ENCODE measurements at places on chromosomes 16 and 17.

- no peak for DNase-seq
Observed at GRCh38 chr16:31360251-31360650, 5.3 kb downstream of the ITGAX start.

DNA sequence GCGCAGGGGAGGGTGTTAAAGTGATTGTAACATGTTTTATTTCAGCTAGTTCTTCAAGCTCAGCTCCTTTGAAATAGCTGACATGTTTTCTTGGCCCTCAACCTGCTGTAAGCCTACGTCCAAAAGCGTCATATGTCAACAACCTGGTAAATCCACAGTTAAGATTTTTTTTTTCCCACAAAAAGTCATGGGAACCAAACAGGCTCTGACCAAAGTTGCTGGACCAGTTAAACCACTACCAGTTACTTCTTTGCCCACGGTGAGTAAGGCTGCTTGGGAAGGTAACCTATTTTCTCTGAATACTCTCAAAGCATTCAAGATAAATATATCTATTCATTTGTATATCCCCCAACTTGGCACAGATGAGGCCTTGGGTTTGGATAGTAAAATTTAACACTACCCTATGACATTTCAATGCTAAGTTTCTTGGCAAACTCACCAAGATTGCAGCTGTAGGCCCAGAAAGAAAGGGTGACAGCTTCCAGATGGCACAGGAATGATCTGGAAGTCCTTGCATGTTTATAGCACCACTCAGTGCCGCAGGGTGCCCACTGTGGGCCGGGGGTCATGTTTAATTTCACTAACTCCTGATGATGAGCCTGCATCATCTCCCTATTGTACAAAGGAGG, 166.2 kb downstream of the XYLT1 start:
- DNase-seq, result no peak

GRCh38 chr17:28227316-28228108, 91.5 kb upstream of the TMEM97 start:
- no peak for DNase-seq

DNA sequence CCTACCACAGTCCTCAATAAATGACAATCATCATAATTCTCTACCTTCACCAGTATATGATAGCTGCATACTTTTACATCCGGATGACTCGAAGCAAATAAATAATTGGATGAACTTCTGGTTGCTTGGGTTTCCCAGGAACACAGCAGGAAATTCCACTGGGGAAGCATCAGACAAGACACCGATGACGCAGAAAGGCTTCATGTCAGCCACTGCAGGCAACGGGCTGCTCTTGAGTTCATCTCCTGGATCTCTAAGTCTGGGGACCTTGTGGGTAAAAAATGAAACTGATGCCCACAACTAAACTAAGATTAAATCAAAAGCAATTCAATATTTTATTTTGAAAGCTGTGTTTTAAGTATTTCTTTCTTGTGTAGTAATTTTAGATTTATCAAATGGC, 472.1 kb upstream of the C16orf82 start:
- no peak for DNase-seq

GRCh38 chr17:66178642-66179041, 13.3 kb downstream of the CEP112 start:
- no peak for DNase-seq

- no peak for DNase-seq
Observed at GRCh38 chr17:37123941-37124820, 175.4 kb downstream of the AATF start.

GRCh38 chr17:75639327-75639726, 6.1 kb downstream of the SMIM5 start:
- DNase-seq, result no peak

DNA sequence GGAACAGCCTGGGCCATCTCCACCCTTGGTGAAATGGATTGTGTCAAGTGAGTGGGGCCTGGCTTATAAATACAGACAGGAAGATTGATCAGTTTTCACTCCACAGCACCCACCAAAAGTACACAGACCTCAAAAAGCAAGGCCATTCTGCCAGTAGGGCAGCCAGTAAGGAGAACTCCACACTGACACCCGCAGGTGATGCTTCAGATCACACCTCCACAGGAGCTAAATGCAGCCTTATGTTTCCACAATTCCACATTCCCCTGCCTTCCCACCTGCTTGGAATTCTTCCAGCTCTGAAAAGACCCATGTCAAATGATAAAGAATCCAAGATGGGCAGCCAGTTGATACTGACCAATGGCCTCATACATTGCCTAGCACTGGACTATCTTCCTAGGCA, 191.1 kb downstream of the ZFHX3 start:
- DNase-seq, result no peak

- DNase-seq, result no peak
Observed at GRCh38 chr17:45018848-45019711, 32.4 kb downstream of the DCAKD start.

DNA sequence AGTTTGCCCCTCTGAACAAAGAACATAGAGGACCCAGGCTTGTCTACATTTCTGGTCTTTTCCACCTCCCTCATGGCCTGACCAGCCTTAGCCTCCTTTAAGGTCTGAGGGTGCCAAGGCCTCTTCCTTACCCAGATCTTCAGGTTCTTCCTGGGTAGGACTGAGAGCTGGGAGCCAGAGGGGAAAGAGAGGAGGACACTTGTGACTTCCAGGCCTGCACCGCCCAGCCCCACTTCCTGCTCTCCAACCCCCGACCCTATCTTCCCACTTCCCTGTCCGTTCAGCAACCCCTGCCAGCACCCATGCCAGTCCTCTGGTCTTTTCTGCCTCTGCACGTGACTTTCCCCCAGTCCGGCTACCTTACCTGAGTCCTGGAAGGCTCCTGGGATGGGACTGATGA, 534 bp downstream of the PRSS36 start:
- no peak for DNase-seq

DNA sequence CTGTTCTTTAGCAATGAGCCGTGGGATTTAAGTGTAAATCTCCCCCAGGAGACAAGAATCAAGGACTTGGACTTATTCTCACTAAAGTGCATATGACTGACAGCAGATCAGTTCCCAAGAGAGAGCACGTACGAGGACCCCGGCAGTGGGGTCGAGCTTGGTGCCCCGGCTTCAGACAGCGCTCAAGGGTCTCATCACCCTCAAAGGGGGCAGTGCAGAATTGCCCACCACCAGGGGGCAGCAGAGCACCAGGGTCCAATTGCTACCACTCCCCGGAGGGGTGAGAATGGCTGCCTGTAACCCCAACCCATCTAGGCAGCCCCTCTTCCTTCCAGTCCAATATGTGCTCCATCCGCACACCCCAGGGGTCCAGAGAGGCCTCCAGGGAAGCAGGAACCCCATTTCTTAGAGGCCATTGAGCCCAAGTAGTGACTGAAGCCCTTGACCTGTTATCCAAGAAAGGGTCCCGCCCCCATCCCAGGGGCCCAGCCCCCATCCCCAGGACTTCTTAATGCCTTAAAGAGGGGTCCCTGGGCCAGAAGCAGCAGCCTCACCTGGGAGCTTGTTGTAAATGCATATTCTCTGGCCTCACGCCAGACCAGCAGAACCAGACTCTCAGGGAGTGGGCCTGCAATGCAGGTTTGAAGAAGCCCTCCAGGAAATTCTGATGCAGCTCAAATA, 86.1 kb downstream of the ZDHHC7 start:
- DNase-seq, result no peak

GRCh38 chr16:53926209-53926608, 222.3 kb downstream of the FTO start:
- DNase-seq, result no peak

GRCh38 chr17:46984341-46984740, 5.3 kb upstream of the RPRML start:
- no peak for DNase-seq

DNA sequence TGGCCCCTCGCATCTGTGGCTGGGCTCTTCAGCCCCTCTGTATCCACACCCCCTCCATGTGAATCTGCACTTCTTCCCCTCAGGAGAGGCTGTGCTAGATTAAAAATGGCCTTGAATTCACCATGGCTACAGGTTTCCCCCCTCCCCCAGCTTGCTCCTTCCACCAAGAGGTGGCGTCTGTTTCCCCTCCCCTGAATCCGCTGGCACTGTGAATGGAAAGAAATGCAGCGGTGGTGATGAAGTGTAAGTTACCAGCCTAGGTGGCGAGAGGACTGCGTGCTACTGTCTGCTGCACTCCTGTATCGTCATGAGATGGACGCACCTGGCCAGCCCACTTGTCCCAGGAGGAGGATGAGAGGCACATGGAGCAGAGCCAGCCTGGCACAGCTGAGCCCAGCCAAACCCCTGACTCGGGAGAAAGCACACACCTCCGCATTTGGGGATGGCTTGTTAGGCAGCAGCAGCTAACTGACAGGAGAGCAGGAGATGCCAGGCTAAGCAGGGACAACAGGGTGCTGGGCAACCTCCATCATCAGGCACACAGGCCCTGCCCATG, 26.2 kb downstream of the TNFRSF13B start:
- DNase-seq, result no peak

DNA sequence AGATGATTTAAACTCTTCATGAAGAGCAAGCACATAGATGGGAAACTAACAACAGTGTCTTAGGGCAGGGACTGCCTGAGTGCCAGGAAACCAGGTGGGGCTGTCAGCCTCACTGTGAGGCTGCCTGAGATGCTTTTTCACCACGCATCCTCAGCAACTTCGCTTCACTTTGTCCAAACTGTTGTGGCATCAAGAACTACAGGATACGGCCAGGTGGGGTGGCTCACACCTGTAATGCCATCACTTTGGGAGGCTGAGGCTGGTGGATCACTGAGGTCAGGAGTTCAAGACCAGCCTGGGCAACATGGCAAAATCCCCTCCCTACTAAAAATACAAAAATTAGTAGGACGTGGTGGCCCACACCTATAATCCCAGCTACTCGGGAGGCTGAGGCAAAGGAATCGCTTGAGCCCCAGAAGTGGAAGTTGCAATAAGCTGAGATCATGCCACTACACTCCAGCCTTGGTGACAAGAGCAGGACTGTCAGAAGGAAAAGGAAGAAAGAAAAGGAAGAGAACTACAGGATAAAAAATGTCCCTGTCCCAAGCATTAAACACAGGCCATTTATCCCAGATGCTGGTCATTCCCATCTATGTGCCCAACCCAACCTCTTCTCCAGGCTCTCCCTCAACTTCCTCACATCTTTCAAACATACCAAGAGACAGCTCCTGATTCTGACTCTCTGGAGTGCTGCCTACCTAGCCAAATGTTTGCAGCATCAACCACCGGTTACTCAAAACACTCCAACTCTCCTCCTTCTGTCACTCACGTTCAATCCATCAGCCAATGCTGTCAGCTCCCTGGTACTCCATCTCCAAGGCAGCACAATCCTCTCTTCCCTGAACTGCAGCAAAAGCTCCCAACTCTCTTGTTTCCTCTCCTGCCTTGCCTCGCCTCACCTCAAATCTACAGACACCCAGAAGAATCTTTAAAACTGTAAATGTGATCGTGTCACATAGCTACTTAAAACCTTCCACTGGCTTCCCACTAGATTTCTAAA, 1.6 kb downstream of the EIF4A3 start:
- no peak for DNase-seq

DNA sequence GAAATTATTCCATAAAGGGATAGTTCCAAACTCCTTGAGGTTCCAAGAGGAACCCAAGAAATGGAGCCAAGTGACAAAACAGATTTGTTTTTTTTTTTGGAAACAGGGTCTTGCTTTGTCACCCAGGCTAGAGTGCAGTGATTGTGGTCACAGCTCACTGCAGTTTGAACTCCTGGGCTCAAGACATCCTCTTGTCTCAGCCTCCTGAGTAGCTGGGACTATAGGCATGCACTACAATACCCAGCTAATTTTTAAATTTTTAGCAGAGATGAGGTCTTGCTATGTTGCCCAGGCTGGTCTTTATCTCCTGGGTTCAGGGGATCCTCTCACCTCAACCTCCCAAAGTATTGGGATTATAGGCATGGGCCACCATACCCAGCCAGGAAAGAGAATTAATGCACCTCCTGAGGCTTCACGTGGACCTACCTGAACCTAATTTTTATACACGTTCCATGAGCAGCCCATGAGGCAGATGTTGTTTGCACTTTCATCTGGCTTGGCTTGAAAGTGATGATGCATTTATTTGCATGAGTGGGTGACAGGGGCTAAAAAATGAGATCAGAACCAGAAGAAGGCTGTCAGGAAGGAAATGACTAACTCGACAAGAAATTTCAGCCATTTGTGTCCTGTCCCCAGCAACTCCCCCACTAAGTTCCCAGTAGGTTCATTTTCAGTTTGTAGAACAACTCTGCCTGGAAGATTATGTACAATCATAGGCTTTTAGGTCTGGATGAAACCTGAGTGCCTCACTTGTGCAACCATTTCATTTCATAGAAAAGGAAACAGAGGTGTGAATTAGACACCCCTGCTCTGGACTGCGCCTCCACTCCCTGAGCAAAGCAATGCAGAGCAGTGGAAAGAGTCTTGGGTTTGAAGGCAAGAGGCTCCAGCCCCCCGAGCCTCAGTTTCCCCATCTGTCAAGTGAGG, 10.3 kb upstream of the IRF8 start:
- DNase-seq, result no peak

- DNase-seq, result no peak
Observed at GRCh38 chr17:9016941-9017552, 4.3 kb upstream of the NTN1 start.

DNA sequence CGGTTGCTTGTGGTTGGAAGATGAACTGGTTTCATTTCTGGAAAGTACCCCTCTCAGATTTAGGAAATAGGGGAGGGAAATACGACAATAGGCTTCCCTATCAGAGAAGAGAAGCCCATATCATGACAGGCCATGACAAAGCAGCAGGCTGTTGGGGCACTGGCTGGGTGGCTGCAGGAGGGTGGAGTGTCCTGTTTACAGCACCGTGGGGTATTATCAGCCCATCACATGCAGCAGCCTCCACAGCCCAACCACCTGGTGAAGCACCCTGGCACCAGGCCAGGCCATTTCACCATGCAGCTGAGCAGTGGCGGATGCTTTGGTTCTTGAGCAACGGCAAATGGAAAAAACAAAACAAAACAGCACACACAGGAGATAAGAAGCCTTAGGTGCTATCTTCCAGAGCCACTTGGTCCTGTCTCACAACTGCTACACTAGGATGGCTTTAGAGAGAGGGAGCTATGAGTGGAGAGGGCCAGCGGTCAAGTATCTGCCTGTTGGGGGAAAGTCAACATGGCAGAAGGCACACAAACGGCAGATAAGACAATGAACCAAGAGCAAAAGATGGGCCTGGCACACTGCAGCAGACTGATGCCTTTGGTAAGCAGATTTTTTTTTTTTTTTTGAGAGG, 24.2 kb downstream of the FAM117A start:
- no peak for DNase-seq

DNA sequence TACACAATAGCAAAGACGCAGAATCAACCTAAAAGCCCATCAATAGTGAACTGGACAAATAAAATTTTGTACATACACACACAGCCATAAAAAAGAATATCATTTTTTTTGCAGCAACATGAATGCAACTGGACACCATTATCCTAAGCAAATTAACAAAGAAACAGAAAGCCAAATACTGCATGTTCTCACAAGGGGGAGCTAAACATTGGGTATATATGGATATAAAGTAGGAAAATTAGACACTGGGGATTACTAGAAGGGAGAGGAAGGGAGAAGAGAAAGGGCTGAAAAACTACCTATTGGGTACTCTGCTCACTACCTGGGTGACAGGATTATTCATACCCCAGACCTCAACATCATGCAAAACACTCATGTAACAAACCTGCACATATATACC, 28.2 kb downstream of the ADAMTS18 start:
- DNase-seq, result no peak

All from brain pericyte (primary cell).